ENCODE measurements at places on chromosomes 3 and 15.

DNA sequence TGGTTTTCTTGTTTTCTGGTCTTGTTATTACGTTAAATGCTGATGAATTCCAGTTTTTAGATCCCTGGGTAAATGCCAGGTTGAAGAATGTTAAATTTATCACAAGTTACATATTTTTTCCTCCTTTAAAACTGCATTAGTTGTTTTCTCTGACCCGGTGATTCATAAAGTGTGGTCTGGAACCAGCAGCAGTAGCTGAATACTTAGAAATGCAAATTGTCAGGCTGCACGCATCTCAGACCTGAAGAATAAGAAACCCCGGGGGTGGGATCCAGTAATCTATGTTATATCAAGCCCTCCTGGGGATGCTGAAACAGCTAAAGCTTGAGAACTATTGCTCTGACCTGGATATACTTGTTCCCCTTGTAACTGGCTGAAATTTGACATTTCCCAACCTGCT is 69.1 kb downstream of the PEX5L start:
- no peak for DNase-seq

- DNase-seq = no peak
These were observed 114.7 kb upstream of the LRTM1 start for GRCh38 chr3:55042591-55042990.

- no peak for DNase-seq
These were observed 13.1 kb downstream of the HDGFL3 start for GRCh38 chr15:83194528-83194927.

DNA sequence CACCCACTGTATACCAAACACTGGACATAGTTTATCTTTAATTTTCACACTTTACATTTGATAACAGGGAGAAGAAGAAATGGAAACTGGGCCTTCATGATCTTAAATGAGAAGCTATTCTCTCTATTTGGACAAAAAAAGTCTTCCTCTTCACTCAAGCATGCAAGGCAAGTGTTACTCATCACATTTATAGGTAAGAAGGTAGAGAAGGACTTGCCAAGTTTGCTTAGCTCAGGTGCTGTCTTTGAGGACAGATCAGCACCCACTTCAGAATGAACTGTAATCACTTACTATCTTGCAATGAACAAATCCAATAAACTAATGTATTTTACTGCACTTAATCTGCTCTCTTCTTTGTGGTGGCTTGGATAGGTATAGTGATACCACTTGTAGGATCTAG is 1.1 kb upstream of the MYH15 start:
- no peak for DNase-seq

DNA sequence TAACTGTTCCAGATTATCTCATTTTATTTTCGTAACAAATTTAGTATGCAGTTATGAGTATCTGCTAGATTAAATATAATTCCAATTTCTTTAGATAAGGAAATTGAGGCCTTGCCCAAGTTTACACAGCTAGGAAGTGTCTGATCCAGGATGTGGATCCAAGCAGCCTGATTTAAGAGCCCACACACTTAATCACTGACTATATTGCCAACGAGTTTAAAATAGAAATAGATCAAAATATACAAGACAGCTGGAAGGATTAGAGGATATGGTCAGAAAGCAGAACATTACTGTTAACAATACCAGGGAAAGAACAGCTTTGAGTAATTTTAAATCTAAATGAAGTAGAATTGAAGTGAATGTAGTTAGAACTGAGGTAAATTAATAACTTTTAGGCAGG is 215.2 kb downstream of the C3orf38 start:
- DNase-seq = no peak

DNA sequence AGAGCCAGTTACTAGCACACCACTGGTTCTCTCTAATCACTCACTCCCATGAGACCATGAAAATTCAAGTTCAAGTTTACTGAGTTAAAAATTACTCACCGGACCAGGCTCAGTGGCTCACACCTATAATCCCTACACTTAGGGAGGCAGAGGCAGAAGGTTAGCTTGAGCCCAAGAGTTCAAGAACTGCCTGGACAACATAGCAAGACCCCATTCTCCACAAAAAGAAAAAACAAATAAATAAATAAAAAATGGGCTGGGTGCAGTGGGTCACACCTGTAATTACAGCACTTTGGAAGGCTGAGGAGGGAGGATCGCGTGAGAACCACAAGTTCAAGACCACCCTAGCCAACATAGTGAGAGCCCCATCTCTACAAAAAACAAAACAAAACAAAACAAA is 21.2 kb upstream of the CILP start:
- DNase-seq = no peak
